ENCODE measurements at places on chromosomes 2 and 18.
A peak's percentile ranks its signal among the peaks of the same experiment; 100 is the strongest.

- no peak for ATAC-seq
- peaks cover 9% of the 10 kb centered on the region for H3K27me3 ChIP-seq
- H3K36me3 ChIP-seq: no peaks in the 10 kb centered on the region
These were observed 309.1 kb downstream of the MYCN start for GRCh38 chr2:16249246-16250055.

DNA sequence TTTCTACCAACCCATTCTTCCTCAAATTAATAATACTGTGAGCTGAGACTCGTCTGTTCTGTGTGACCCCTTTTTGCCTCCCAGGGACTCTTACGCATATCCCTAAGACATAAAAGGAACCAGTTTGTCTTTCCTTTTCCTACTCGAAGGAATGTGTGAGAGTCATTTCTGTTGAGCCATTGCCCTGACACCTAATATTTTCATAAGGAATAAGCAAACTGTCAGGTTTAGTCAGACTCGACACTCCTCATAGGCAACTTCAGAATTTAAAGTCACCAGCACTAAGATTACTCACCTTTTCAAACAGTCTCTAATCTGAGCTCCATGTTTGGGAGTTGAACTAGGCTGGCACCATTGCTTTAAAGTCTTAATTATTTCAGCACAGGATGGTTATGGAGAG is 305.5 kb downstream of the IKZF2 start:
- no peak for ATAC-seq
- H3K36me3 ChIP-seq: no peaks in the 10 kb centered on the region
- H3K27ac ChIP-seq: no peak overlapping the region

GRCh38 chr2:187475499-187476248 is 27.6 kb upstream of the CALCRL start:
- peak; percentile 57 for ATAC-seq
- no peak overlapping the region for H3K4me3 ChIP-seq
- no peaks in the 10 kb centered on the region for H3K27me3 ChIP-seq
- H3K36me3 ChIP-seq: no peaks in the 10 kb centered on the region
- no peaks in the 10 kb centered on the region for H3K4me1 ChIP-seq
- no peak overlapping the region for H3K27ac ChIP-seq

GRCh38 chr18:22641958-22642357 is 224.2 kb upstream of the CTAGE1 start:
- H3K27me3 ChIP-seq: no peaks in the 10 kb centered on the region
- H3K36me3 ChIP-seq: no peaks in the 10 kb centered on the region
- H3K4me1 ChIP-seq: no peaks in the 10 kb centered on the region
- ATAC-seq: no peak

- no peaks in the 10 kb centered on the region for H3K36me3 ChIP-seq
- H3K27ac ChIP-seq: peak overlapping the region; percentile 74
- no peak overlapping the region for H3K4me3 ChIP-seq
- H3K27me3 ChIP-seq: no peaks in the 10 kb centered on the region
- peak; percentile 60 for ATAC-seq
- peaks cover 30% of the 10 kb centered on the region for H3K4me1 ChIP-seq
These were observed 103.9 kb upstream of the PPP1CB start for GRCh38 chr2:28647682-28648081.

DNA sequence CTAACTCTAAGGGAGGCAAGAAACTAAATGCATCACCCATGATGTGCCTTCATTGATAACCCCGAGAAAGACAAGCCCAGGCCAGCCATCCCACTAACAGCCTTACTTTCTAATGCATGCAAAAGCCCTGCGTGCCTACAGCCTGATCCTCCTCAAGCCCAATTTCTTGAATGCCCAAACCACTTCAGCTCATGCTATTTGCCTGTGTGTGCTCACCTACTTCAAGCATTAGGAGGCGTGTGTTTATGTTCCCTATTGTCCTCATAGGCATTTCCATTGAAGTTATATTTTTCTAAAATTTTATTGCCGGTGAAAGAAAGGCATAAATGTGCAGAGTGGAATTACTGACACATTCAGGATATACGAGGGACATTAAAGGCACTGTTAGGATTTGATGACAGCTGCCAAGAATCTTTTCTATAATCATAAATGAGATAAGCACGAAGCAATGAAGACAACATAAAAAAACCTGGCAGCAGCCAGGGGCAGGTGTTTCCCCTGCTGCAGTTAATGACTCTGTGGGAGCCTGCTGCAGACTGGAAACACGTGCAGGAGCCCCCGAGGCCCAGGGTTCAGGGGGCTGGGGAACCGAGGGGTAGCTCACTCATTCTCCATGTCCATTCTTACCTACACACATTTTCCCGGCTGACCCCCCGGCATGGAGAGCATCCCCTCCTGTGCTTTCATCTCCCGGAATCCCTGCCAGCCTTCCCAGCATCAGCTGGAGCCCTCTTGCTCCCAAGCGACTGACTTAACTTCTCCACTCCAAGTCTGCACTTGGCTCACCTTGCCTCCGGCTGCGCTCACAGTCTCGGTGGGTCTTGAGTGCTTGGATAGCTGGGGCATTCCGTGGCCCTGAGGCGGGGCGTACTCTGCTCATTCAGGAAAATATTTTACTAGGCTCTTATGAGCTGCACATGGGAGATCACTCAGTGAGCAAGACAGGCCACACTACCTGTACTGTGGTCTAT is 292.3 kb upstream of the SIX2 start:
- H3K4me1 ChIP-seq: no peaks in the 10 kb centered on the region
- no peak overlapping the region for H3K4me3 ChIP-seq
- H3K36me3 ChIP-seq: no peaks in the 10 kb centered on the region
- peaks cover 55% of the 10 kb centered on the region for H3K27me3 ChIP-seq
- ATAC-seq: no peak

- H3K4me3 ChIP-seq: no peak overlapping the region
- no peak overlapping the region for H3K27ac ChIP-seq
- H3K27me3 ChIP-seq: no peaks in the 10 kb centered on the region
- peaks cover 4% of the 10 kb centered on the region for H3K36me3 ChIP-seq
These were observed 116.6 kb downstream of the SRBD1 start for GRCh38 chr2:45494275-45494977.

DNA sequence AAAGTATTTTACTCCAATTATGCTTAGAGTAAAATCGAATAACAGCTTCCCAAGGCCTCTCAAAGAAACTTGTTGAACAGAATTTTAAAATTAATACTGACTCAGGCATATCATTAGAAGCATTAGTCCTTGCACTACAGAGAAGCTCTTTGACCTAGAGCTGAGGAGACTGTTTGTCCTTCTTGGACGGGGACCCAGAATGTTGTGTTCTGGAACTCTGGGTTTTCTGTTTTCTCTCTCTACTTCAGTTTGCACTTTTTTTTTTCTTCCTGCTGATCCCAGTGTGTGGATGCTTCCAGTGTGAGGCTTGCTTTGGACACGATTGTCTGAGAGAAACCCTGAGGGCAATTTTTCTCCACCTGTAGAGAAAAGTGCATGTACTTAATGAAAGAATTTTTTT is 847.6 kb downstream of the SOCS6 start:
- no peaks in the 10 kb centered on the region for H3K36me3 ChIP-seq
- no peak overlapping the region for H3K27ac ChIP-seq
- no peaks in the 10 kb centered on the region for H3K4me1 ChIP-seq

DNA sequence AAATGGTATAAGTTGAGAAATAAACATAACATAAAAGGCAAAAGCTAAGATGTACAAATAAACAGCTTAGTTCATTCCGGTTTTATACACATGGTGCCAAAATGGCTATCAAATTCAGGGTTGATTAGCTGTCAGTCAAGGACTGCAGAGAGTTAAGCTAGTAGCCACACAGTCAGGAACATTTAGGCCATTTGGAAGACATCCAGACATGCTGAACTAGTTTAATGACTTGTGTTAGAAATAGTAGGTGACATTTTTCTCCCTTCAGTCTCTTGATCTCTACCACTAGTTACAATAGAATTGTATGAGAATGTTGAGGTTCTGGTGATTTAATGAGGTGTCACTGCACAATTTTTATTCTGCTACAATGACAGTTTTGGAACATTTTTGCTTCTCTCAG is 394.4 kb upstream of the SPHKAP start:
- no peak for ATAC-seq
- no peaks in the 10 kb centered on the region for H3K4me1 ChIP-seq
- H3K27ac ChIP-seq: no peak overlapping the region
- H3K4me3 ChIP-seq: no peak overlapping the region

DNA sequence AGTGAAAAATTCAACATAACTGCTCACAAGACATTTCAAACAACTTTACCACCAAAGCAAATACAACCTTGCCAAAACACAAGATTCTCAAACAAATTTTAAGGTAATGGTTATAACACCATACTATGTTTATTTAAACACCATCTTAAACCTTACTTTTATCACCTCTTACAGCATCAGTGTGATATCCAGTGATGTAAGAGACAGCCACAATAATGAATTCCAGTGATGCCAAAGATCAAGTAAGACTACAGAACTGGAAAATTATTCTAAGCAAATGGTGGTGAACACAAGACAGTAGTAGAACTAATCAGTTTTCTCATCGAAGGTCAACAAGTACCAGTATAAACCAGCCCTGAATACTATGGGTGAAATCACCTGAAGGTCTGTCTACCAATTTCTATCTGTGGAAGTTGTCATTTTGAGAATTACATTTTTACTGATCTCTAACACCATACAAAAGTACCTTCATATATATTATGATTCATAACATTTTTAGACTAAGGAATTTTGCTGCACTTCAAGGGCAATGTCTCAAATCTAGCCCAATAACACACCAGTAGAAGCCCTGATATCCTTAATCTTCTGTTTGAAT is 146.2 kb downstream of the RBMS1 start:
- no peak overlapping the region for H3K4me3 ChIP-seq
- H3K27me3 ChIP-seq: no peaks in the 10 kb centered on the region
- ATAC-seq: no peak
- peaks cover 13% of the 10 kb centered on the region for H3K4me1 ChIP-seq
- peaks cover 15% of the 10 kb centered on the region for H3K36me3 ChIP-seq
- no peak overlapping the region for H3K27ac ChIP-seq

GRCh38 chr2:222912117-222912516 is 51.3 kb downstream of the ACSL3 start:
- peak overlapping the region; percentile 80 for H3K27ac ChIP-seq
- H3K4me3 ChIP-seq: no peak overlapping the region
- H3K27me3 ChIP-seq: no peaks in the 10 kb centered on the region
- ATAC-seq: peak; percentile 100
- H3K4me1 ChIP-seq: peaks cover 33% of the 10 kb centered on the region

- ATAC-seq: peak; percentile 97
- H3K27ac ChIP-seq: peak overlapping the region; percentile 80
- H3K27me3 ChIP-seq: no peaks in the 10 kb centered on the region
- H3K36me3 ChIP-seq: no peaks in the 10 kb centered on the region
- no peaks in the 10 kb centered on the region for H3K4me1 ChIP-seq
- H3K4me3 ChIP-seq: peak overlapping the region; percentile 63
These were observed 31.1 kb downstream of the HDAC4 start for GRCh38 chr2:239369631-239370161.

- H3K36me3 ChIP-seq: no peaks in the 10 kb centered on the region
- peaks cover 67% of the 10 kb centered on the region for H3K4me1 ChIP-seq
- no peaks in the 10 kb centered on the region for H3K27me3 ChIP-seq
- peak overlapping the region; percentile 74 for H3K27ac ChIP-seq
These were observed 51.8 kb upstream of the CYRIA start for GRCh38 chr2:16717477-16717876.

All from stimulated activated memory B cell treated with anti-CD40 and anti-IgM and Interleukin-4, amounts not matched to agents 10 μg/mL and 1 μg/mL and 100 μg/mL, for 72 hours (primary cell).